ENCODE measurements at places on chromosomes 12 and 14.

- DNase-seq = no peak
These were observed 30.5 kb downstream of the CEP83 start for GRCh38 chr12:94429191-94429590.

GRCh38 chr12:77124767-77125166, 59.4 kb upstream of the E2F7 start:
- DNase-seq = no peak

GRCh38 chr12:52585946-52586345, 12.3 kb upstream of the KRT74 start:
- DNase-seq = no peak

GRCh38 chr14:55272387-55272786, 1.2 kb downstream of the FBXO34 start:
- no peak for DNase-seq

- DNase-seq = no peak
These were observed 1.5 kb downstream of the OR4E1 start for GRCh38 chr14:21672116-21672515.

DNA sequence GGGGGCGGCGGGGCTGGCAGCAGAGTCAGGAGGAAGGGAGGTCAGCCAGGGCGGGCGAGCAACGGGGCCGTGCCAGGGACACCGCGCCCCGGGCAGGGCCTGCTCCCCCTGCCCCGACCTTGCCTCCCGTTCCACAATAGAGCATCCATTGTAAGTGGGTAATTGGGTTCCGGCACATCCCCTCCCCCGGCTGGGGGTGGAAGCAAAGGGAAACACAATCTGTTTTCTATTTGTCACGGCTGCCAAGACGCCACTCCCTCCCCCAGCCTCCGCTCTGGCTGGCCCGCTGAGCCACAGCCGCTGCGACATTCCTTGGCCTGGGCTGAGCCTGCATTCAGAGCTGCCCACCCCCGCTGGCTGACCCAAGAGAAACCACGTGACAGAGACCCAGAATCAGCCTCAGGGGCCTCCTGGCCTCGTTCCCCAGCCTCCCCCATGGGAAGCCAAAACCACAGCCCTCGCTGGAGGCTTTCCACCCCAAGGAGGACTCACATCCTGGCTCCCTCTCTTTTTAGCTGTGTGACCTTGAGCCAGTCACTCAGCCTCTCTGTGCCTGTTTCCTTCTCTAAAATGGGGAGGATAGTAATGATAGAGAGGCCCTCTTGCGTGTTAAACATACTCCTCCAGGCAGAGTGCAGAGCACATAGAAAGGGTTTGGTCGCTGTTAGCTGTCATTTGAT, 117.6 kb downstream of the SCARB1 start:
- DNase-seq = no peak

GRCh38 chr12:59689776-59690175, 93.9 kb downstream of the SLC16A7 start:
- no peak for DNase-seq

GRCh38 chr14:75448209-75448608, 20.4 kb downstream of the JDP2 start:
- DNase-seq = no peak

DNA sequence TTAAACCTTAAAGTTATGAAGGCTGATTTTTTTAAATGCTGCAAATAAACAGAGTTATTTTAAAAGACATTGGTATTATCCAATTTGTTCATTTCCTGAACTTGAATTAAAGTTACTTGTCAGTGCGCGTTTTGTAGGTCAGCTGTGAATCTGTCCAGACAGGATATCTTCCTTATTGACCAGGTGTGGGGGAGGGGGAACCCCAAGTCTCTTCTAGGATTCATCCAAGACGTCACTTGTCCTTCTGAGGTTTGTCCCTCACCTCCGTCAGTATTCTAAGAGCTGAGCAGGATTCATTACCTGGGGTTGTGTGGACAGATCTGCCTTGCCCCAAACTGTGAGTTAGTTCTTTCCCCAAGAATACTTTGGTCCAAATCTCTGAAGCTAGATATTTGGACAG, 8.8 kb upstream of the PRIMA1 start:
- DNase-seq = no peak

GRCh38 chr12:41302979-41303403, 114.9 kb downstream of the PDZRN4 start:
- no peak for DNase-seq

DNA sequence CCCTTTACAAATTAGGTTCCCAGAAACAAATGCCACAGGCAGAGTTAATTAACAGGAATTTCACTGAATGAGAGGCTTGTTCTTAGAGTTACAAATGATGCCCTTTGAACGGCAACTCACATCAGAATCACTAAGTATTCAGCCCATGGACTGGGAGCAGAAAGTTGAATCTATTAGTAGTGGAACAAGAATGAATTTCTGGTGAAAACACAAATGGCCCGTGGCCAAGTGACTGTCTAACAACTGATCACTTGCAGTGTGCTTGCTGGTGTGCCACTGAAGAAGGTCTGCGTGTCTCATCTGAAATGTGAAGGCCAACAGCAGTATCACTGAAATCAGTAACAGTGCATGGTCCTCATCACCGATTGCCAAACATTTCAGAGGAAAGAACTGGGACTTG, 893.4 kb upstream of the TMEM132C start:
- no peak for DNase-seq

GRCh38 chr12:95460105-95460504, 13.8 kb upstream of the METAP2 start:
- DNase-seq = no peak

DNA sequence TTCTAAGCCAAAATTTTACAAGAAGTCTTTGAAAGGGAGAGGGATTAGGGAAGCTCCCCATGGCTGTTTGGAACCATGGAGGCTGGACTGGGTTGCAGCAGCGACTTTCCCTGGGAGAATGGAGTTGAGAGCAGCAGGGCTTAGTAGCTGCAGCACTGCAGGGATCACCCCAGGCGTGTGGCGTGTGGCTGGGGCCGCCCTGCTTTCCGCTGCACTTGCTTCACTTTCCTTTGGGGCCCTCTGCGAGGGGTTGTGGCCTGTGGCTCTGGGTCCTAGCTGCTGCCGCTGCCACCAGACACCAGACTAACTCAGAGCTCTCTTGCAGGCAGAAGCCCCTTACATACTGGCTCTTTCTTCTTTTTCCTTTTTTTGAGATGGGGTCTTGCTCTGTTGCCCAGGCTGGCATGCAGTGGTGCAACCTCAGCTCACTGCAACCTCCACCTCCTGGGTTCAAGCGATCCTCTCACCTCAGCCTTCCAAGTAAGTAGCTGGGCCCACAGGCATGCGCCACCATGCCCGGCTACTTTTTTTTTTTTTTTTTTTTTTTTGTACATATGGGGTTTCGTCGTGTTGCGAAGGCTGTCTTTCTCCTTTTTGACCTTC, 25.4 kb downstream of the CCDC62 start:
- no peak for DNase-seq

DNA sequence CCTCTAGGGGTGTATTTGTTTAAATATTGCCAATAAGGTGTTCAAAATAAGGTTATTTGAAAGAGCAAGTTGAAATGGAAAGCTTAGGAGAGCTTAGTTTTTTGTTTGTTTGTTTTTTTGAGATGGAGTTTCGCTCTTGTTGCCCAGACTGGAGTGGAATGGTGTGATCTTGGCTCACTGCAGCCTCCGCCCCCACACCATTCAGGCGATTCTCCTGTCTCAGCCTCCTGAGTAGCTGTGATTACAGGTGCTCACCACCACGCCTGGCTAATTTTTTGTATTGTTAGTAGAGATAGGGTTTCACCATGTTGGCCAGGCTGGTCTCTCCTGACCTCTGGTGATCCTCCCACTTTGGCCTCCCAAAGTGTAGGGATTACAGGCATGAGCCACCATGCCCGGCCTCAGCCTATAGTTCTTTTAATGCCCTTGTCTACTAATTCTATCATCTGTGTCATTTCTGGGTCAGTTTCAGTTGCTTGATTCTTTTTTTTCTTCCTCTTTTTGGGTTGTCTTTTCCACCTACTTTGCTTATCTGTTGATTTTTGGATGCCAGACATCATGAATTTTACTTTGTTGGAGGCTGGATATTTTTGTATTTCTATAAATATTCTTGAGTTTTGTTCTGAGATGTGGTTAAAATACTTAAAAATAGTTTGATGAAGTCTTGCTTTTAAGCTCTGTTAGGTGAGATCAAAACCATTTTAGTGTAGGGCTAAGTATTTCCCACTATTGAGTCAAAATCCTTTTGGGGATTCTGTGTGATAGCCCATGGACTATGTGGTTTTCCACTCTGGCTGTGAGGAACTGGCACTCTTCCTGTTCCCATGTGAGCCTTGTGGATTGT, 18.7 kb downstream of the RCOR1 start:
- DNase-seq = no peak

- no peak for DNase-seq
These were observed 94.1 kb downstream of the SLC15A4 start for GRCh38 chr12:128729628-128730121.

- DNase-seq = no peak
These were observed 48.7 kb downstream of the PSMA6 start for GRCh38 chr14:35340616-35341453.

DNA sequence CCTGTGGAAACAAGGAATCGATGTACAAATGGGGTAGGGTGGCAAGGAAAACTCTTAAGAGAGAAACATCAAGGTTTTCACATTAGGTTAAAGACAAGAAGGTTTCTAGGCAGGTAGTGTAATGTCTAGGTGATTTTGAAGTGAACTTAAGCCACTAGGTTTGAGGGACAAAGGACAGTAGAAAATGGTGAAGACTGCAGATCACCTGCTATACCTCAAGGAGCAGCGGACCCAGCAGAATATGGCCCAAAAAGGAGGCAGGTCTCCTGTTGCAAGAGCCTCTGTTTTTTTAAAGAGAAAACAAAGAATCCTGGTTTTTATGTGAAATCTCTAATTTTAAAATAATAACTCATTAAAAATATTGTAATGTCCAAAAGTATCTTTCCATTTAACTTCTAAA, 178.1 kb downstream of the ACSS3 start:
- DNase-seq = no peak

- DNase-seq = no peak
These were observed 152.7 kb downstream of the PELI2 start for GRCh38 chr14:56270921-56271320.

DNA sequence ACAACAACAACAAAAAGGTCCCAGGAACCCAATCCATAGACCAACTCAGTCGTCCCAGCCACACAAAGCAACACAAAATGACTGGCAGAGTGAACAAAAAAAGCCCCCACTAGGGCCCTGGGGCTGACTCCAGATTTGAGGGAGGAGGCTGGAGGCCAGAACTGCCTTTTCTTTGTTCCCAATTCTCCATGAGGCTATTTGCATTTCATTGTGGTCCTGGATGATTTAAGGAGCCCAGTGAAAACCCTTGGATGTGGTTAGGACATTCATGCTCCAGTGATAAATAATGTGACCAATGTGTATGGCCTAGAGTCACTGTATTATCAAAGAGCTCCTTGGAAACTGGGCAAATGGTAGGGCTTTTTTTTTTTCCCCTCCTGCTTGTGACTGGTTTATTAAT, 192.9 kb downstream of the NUAK1 start:
- DNase-seq = no peak

DNA sequence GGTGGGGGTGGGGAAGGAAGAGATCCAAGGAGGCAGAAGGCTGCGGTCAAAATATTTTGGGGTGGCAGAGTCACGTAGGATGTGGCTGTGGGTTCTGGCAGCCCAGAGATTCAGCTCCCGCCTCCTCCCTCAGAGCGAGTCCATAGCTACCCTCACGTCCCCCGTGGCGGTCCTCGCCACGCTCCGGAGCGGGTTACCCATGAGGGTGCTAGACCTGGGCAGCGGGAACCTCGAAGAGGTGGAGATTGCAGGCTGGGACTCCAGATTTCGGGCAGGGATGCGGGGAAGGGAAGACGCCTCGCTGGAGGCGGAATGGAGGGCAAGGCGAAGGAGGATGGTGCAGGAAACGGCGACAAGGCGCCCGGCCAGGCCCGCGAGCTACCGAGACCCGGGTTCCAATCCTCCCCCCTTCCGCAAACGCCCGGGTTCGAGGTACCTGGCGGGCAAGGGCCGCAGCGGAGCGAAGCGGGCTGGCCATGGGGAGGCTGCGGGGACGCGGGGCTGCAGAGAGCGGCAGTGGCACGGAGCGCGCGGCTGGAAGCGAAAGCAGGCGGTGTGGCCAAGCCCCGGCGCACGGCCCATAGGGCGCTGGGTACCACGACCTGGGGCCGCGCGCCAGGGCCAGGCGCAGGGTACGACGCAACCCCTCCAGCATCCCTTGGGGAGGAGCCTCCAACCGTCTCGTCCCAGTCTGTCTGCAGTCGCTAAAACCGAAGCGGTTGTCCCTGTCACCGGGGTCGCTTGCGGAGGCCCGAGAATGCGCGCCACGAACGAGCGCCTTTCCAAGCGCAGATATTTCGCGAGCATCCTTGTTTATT, 46.2 kb downstream of the BCAT1 start:
- no peak for DNase-seq

GRCh38 chr14:51121096-51121495, 26.2 kb upstream of the TRIM9 start:
- DNase-seq = no peak

DNA sequence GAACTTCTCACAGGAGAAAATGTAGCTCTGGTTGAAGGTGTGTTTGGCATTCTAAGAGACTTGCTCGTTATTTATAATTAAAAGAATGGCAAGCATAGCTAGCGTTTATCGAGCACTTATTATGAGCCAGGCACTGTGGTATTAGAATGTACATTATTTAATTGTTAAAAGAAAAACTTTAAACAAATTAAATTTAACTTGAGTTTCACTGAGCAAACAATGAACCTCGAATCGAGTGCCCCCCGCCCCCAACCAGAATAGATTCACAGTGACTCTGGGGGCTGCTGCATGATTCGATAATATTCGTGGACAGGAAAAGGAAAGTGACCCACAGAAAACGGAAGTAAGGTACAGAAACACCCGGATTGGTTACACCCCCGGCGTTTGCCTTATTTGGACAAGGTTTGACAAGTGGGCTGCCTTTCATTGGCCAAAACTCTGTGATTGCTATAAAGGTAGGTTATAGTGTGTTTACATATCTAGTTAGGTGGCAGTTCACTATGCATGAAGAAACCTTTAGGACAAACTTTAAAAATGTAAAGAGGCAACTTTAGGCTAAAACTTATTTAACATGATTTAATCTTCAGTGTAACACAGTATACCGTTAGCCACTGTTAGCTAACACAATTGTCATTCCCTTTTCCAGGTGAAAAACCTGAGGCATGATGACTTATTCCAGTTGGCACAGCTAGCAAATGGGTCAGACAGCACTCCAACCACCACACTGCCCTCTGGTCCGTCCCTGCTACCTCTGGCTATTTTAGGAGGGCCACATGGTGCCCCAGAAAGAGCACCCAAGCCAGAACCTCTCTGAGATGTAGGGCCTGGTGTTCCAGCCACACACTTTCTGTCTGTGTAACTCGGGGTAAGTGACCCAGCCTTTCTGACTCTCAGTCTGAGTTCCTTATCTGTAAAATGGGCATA, 7.1 kb downstream of the SCNN1A start:
- no peak for DNase-seq

All from stimulated activated CD4-positive, alpha-beta T cell treated with anti-CD3 and anti-CD28 coated beads, Interleukin-15, amount 100 ng/mL, for 1 hour (primary cell).